ENCODE measurements at places on chromosomes 13 and 19. TPM values are rescaled to one million over a fixed set of nuclear protein-coding genes. Genes with fewer than 3 reads are reported as not detected.
A peak's percentile ranks its signal among the peaks of the same experiment; 100 is the strongest.

Gene KANK2
- 81.9 TPM for total RNA-seq

- no peak for DNase-seq
These were observed 2852.5 kb downstream of the PCDH9 start for GRCh38 chr13:64377606-64378005.

- DNase-seq = peak; percentile 3
These were observed 588.3 kb upstream of the SGCG start for GRCh38 chr13:22592515-22592914.

DNA sequence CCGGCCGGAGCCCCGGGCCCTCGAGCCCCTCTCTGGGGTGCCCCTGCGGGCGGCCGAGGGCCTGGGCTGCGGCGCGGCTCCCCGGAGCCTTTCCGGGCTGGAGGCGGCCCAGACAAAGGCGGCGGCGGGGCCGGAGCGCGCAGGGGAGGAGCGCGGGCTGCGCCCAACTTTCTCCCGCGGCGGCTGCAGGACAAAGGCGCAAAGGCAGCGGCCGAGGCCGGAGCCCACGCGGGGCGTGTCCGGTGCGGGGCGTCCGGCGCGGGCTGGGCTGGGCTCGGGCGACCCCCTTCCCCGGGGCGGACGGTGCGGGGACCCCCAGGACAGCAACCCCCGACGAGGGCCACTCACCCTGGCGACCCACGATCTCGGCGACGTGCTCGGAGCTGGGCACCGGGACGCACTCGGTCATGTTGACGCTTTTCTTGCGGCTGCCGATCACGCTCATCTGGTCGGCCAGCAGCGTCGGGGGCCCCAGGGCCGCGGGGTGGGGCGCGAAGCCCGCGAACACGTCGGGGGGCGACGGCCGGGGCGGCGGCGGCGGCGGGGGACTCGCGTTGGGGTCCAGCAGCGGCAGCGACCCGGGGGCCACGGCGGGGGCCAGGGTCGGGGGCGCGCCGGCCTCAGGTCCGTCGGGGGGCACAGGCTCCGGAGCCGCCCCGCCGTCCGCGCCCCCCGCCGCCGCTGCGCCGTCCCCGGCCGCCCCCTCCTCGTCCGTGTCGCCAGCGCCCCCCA is 843 bp downstream of the MEX3D start:
- DNase-seq = peak; percentile 17

DNA sequence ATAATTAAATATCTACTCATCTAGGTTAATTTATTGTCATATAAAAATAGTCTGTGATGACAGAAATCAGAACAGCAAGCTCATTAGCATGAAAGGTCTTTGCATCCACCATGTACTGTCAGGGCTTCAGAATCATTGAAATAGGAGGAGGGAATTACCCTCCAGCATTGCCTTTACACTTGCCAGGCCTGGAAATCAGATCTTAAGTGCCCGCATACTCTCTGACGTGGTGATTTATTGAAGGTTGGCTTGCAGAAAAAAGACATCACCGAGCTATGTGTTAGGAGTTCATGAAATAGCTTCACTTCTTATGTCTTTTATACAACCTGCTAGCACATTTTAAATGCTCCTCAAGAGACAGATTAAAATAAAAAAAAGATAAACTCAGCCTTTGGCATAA is 661.7 kb upstream of the SLITRK1 start:
- DNase-seq = no peak

Data from MG63 (cell line).